ENCODE measurements at places on chromosomes 12 and 14.
A peak's percentile ranks its signal among the peaks of the same experiment; 100 is the strongest.

GRCh38 chr12:105337391-105337790 is 6.9 kb downstream of the C12orf75 start:
- H3K4me3 ChIP-seq, result no peak overlapping the region
- no peak for DNase-seq
- H3K27ac ChIP-seq, result peak overlapping the region; percentile 55

DNA sequence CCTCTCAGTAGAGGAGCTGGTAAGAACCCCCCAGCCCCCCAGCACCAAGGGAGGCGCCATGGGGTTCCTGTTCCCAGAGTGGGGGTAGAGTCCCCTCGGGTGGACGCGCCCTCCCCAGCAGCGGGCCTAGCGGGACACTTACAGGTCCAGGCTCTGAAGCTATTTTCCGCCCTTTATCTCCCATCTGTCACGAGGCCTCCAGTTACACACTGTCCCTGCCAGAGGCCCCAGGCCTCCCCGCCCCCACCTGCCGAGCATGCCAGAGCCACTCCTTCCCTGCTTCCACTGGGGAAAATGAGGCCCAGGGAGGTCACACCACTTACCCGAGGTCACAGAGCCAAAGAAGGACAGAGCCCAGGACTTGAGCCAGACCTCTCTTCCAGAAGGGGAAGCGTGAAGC is 3.1 kb downstream of the C14orf180 start:
- no peaks in the 10 kb centered on the region for H3K4me1 ChIP-seq
- H3K27me3 ChIP-seq, result peaks cover 19% of the 10 kb centered on the region
- no peak for DNase-seq
- H3K27ac ChIP-seq, result no peak overlapping the region
- H3K36me3 ChIP-seq, result no peaks in the 10 kb centered on the region
- H3K4me3 ChIP-seq, result no peak overlapping the region

DNA sequence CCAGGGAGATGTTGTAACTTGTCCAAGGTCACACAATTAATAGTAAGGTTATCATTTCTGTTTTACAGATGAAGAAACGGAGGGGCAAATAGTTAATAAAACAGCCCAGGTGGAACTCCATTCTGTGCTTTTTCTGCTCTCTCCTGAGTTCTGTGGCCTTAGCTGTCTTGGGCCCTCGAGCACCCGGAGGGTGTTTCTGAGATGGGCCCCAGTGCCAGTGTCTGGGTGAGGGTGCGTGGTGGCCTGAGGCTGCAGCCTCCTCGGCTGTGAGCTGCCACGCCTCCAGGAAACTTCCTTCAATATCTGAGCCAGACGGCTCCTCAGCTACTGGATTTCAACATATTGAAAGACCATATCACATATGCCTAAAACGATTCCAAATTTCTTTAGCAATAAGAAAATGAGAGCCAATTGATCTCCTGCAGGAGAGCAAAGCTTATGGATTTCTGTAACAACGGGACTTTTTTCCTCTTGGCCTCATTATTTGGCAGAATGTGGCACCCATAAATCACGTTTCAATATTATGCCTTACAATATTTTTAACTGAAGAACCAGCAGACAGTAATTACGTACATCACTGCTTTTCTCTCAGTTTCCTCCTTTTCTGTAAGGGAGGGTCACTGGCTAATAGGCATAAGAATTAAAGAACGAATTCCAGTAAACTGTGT is 74.8 kb upstream of the DICER1 start:
- peaks cover 2% of the 10 kb centered on the region for H3K4me1 ChIP-seq
- DNase-seq, result no peak
- H3K27ac ChIP-seq, result no peak overlapping the region
- H3K27me3 ChIP-seq, result no peaks in the 10 kb centered on the region
- no peaks in the 10 kb centered on the region for H3K36me3 ChIP-seq
- H3K4me3 ChIP-seq, result no peak overlapping the region

DNA sequence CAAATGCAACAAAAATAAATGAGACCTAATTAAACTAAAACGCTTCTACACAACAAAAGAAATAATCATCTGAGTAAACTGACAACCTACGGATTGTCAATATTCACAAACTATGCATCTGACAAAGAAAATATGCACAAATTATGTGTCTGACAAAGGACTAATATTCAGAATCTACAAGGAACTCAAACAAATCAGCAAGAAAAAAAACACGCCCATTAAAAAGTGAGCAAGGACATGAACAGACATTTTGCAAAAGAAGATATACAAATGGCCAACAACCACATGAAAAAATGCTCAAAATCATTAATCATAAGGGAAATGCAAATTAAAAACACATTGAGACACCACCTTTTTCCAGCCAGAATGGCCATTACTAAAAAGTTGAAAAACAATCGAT is 37.0 kb downstream of the BLTP3B start:
- H3K36me3 ChIP-seq, result peaks cover 2% of the 10 kb centered on the region
- DNase-seq, result no peak
- H3K27ac ChIP-seq, result no peak overlapping the region
- H3K4me1 ChIP-seq, result no peaks in the 10 kb centered on the region
- no peaks in the 10 kb centered on the region for H3K27me3 ChIP-seq
- H3K4me3 ChIP-seq, result no peak overlapping the region

DNA sequence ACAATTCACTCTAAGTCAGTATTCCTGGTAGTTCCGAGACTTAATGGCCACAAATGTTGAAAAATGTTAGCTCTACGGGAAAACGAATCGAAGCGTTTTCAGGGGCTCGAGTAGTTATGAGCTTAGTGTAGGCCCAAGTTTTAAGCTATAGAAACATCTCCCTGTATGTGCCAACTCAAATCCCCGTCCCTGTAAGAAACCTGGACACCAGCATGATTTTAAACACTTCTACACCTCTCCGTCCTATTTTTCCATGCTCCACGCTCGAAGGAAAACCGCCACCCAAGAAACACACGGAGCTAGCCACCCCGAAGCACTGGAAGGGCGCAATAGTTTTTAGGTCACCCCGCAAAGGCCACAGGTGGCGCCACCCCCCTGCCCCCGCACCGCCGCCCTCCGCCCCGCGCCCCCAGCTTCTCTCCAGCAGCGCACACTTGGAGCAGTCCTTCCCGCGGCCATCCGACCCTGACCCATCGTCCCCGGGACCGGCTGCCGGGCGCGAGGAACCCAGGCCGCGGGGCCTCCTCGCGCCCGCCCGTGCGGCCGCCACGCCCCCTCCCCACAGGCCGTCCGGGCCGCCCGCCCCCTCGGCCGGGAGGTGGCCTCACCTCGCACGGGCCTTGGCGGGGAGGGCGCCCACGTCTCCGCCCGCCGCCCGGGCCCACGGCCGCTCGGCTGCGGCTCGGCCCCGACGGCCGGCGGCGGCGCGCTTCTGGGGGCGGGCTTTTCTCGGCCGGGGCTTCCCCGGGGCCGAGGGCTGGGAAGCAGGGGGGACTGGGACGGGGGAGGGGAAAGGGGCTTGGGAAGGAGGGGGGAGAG is 522 bp downstream of the R3HDM2 start:
- peak overlapping the region; percentile 87 for H3K27ac ChIP-seq
- peaks cover 4% of the 10 kb centered on the region for H3K36me3 ChIP-seq
- H3K27me3 ChIP-seq, result no peaks in the 10 kb centered on the region
- H3K4me3 ChIP-seq, result peak overlapping the region; percentile 98
- DNase-seq, result peak; percentile 34

DNA sequence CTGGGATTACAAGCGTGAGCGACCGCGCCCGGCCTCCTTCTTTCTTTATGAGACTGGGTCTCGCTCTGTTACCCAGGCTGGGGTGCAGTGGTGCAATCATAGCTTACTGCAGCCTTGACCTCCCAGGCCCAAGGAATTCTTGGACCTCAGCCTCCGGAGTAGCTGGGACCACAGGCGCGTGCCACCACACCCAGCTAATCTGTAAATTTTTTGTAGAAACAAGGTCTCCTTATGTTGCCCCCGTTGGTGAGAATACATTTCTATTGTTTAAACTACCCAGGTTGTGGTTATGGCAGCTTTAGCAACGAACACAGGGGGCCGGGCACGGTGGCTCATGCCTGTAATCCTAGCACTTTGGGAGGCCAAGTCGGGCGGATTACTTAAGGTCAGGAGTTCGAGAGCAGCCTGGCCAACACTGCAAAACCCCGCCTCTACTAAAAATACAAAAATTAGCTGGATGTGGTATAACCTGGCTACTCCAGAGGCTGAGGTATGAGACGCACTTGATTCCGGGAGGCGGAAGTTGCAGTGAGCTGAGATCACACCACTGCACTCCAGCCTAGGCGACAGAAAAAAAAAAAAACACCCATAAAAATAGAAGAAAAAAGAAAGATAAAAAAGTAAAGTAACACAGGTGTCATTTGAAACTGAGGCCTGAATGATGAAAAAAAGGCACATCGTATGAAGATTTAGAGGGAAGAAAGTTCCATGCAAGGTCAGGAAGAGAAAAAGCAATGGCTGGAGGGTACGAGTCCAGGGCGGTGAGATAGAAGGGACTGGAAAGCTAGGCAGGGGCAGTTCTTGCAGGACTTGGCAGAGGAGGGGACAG is 977 bp upstream of the TMEM120B start:
- H3K36me3 ChIP-seq, result 0 out of 2 replicates have a peak, but pooled peaks cover 1% of the 10 kb centered on the region
- peak overlapping the region; percentile 64 for H3K27ac ChIP-seq
- no peaks in the 10 kb centered on the region for H3K27me3 ChIP-seq
- peaks cover 8% of the 10 kb centered on the region for H3K4me1 ChIP-seq
- no peak for DNase-seq
- H3K4me3 ChIP-seq, result peak overlapping the region; percentile 75

- H3K36me3 ChIP-seq, result no peaks in the 10 kb centered on the region
- peaks cover 42% of the 10 kb centered on the region for H3K27me3 ChIP-seq
- no peak overlapping the region for H3K4me3 ChIP-seq
- no peaks in the 10 kb centered on the region for H3K4me1 ChIP-seq
- no peak for DNase-seq
Observed at GRCh38 chr12:52394836-52395405, 9.5 kb upstream of the KRT84 start.

DNA sequence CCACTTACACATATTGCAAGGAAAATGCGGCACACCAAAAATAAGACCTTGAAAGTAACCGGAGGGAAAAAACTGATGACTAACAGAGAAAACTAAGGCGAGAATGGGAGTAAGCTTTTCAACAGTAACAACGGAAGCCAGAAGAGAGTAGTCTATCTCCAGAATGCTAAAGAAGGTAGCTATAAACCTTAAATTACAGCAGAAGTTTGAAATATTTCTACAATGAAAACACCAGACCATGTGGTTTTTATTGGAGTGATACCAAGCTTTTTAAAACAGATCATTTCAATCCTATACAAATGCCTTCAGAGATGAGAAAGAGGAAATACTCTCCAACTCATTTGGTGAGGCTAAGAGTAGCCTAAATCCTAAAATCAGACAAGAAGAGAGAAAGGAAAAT is 209.5 kb downstream of the ANO6 start:
- H3K4me3 ChIP-seq, result no peak overlapping the region
- peaks cover 10% of the 10 kb centered on the region for H3K36me3 ChIP-seq
- peak; percentile 78 for DNase-seq
- H3K27ac ChIP-seq, result no peak overlapping the region

DNA sequence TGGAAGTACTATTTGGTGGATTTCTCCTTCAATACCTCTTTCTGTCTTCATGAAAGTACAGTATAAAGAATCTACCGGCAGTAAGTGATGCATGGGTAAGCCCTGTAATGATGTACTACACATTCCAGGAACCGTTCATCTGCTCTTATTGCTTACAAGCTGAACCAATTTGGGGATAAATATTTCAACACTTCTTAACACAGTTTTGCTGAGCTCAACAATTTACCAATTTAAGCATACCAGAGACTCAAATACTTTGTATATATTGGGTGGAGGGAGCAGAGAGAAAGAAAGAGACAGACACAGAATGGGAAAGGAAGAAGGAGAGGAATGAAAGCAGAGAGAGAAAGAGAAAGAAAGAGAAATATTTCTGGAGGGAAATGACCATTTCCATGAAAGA is 821.1 kb upstream of the FLRT2 start:
- no peaks in the 10 kb centered on the region for H3K4me1 ChIP-seq
- no peaks in the 10 kb centered on the region for H3K36me3 ChIP-seq
- no peak for DNase-seq
- H3K27ac ChIP-seq, result no peak overlapping the region
- H3K27me3 ChIP-seq, result no peaks in the 10 kb centered on the region

- no peaks in the 10 kb centered on the region for H3K27me3 ChIP-seq
- no peak for DNase-seq
- H3K4me1 ChIP-seq, result no peaks in the 10 kb centered on the region
Observed at GRCh38 chr14:90034156-90034555, 27.6 kb upstream of the KCNK13 start.

DNA sequence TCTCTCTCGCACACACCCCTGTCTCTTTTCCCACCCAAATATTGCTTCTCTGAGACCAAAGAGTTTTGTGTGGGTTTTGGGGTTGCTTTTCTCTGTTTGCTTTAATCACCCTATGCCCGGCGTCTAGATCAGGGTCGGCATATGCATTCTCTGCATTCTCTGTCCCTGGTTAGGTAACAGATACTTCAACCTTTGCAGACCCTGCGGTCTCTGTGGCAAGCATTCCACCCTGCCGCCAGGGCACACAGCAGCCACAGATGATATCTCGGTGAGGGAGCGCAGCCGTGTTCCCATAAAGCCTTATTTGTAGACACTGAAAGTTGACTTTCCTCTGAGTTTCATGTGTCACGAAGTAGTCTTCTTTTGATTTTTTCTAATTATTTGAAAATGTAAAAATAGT is 110.4 kb upstream of the FZD10 start:
- H3K4me3 ChIP-seq, result no peak overlapping the region
- no peak for DNase-seq
- H3K4me1 ChIP-seq, result no peaks in the 10 kb centered on the region
- H3K27me3 ChIP-seq, result no peaks in the 10 kb centered on the region

DNA sequence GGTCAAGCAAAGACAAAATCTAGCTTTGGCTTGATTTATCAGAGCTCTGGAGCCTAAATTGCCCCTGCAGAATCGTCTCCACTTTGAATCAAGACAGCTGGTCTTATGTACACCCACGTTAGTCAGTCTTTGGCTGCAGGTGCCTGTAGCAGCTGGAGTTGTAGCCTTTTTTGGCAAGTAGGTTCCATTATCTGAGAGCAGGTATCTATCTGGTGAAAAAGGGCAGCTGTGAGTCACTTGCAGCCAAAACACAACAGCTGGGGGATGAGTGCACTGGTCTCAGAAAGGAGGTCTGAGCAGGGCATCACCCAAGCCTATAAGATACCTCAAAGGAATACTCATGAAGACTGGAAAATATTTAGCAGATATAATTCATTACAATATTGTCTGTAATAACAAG is 43.6 kb upstream of the KCNH5 start:
- no peaks in the 10 kb centered on the region for H3K4me1 ChIP-seq
- H3K4me3 ChIP-seq, result no peak overlapping the region
- H3K27me3 ChIP-seq, result 0 out of 2 replicates have a peak, but pooled peaks cover 2% of the 10 kb centered on the region
- H3K36me3 ChIP-seq, result no peaks in the 10 kb centered on the region
- no peak overlapping the region for H3K27ac ChIP-seq

GRCh38 chr12:24042651-24043050 is 93.2 kb upstream of the SOX5 start:
- peak; percentile 4 for DNase-seq

Data from IMR-90 (cell line).